ENCODE measurements at places on chromosomes 2 and 18.

DNA sequence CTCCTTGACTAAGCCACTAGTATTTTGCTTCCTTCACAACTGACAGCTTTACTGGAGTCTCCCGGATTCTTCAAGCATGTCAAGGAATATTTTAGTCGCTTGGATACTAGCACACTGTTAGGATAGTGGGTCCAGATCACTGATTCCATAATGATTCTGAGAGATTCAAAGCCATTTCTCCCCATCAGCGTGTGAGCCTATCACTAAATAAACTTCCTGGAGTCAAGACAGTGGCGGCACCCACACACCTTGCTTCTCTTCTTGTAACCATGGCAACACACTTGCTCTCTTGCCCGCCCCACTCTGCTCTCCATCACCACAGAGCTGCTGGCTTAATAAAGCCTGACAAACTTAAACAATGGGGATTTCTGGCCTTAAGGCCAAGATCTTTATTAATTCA is 245.1 kb downstream of the LRRTM1 start:
- no peak for DNase-seq

- no peak for DNase-seq
These were observed 35.6 kb downstream of the FBXO48 start for GRCh38 chr2:68431316-68431972.

DNA sequence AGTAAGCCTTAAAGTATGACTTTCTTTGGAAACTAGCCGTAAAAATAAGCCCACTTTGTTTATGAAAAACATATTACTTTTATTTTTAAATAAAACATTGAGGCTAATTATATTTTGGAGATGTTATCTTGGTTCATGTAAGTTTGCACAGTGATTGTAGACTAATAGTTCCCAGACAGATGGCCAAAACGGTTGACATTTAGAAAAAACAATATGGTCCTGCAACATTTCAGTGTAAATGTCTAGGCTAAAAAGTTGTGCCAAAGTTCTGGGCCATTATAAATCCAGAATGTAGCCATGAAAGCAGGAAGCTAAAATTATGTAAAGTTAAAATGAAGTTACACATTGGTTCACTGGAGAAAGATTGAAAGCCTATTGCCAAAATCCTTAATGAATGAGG is 43.6 kb downstream of the SLC5A7 start:
- DNase-seq = no peak

GRCh38 chr18:48292229-48292628 is 117.0 kb downstream of the ZBTB7C start:
- DNase-seq = no peak

GRCh38 chr18:475202-476031 is 25.1 kb downstream of the COLEC12 start:
- no peak for DNase-seq
